ENCODE measurements at places on chromosomes 7 and 10. TPM values are rescaled to one million over a fixed set of nuclear protein-coding genes. Genes with fewer than 3 reads are reported as not detected.

DNA sequence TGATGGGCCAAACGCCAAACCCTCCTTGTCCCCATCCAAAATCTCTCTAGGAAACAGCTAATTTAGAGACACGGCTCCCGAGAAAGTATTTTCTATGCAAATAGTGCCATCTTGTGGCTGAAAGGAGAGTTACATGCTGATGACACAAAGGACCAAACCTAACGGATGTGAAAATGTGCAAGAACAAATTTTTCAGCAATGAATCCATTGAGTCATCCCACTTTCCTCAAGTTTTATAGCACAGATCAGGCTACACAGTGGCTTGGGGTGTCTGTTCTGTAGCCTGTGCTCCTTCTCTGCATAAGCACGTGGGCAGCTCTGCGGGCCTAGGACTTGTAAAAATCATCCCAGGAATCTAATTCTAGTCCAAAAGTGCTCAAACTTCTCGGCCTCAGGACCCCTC is 154.8 kb upstream of the PRR15 start:
- no peaks in the 10 kb centered on the region for H3K36me3 ChIP-seq
- H3K4me3 ChIP-seq: no peak overlapping the region
- DNase-seq: no peak
- H3K27ac ChIP-seq: no peak overlapping the region
- peaks cover 29% of the 10 kb centered on the region for H3K4me1 ChIP-seq

DNA sequence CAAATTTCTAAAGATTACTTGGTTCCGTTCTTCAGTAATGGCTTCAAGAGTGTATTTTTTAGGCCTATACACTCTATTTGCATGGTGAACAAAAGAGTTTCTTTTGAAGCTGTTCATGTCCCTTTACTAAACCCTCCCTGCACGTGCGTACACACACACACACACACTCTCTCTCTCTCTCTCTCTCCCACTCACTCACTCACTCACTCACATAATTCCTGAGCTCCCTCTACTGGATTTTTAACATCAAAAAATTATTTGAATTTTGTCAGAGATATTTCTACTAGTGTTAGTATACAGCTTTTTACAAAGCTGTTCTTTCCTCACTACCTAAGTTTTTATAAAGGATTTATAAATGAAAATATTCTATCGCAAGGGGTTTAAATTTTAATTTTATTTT is 85.9 kb downstream of the UBE3C start:
- H3K4me3 ChIP-seq: no peak overlapping the region
- no peak overlapping the region for H3K27ac ChIP-seq
- no peaks in the 10 kb centered on the region for H3K4me1 ChIP-seq
- peaks cover 52% of the 10 kb centered on the region for H3K36me3 ChIP-seq

GRCh38 chr7:151665368-151665767 is 145.7 kb upstream of the RHEB start:
- no peak for DNase-seq
- no peaks in the 10 kb centered on the region for H3K27me3 ChIP-seq
- H3K36me3 ChIP-seq: peaks cover 19% of the 10 kb centered on the region
- H3K4me3 ChIP-seq: no peak overlapping the region

DNA sequence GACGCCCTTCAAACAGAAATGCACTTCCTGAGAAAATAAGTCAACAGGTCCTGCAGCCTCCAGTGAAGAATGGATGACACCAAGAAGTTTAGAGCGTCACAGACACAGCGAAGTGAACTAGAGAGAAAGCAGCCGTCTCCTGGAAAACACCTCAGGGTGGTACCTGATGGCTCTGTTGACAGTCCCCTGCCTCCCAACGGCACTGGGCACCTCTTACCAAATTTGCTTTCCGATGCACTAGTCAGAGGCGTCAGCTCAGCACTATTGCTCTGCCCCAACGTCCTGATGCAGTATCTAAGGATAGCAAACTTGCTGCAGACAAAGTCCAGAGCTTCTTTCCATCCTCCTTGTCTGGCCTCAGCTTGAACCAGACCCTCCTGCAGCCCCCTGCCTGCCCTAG is 38.3 kb downstream of the SFMBT2 start:
- no peak for DNase-seq
- H3K4me3 ChIP-seq: no peak overlapping the region
- H3K4me1 ChIP-seq: no peaks in the 10 kb centered on the region
- H3K36me3 ChIP-seq: peaks cover 1% of the 10 kb centered on the region
- H3K27ac ChIP-seq: no peak overlapping the region

GRCh38 chr7:24052572-24053260 is 231.3 kb upstream of the NPY start:
- no peaks in the 10 kb centered on the region for H3K27me3 ChIP-seq
- H3K36me3 ChIP-seq: no peaks in the 10 kb centered on the region
- no peaks in the 10 kb centered on the region for H3K4me1 ChIP-seq
- no peak overlapping the region for H3K4me3 ChIP-seq

The NUTM2E gene
- polyA plus RNA-seq: 0.09 TPM

GRCh38 chr7:95690367-95690947 is 81.9 kb upstream of the DYNC1I1 start:
- no peaks in the 10 kb centered on the region for H3K4me1 ChIP-seq
- peak; percentile 56 for DNase-seq
- no peaks in the 10 kb centered on the region for H3K36me3 ChIP-seq
- no peak overlapping the region for H3K4me3 ChIP-seq
- H3K27me3 ChIP-seq: no peaks in the 10 kb centered on the region
- no peak overlapping the region for H3K27ac ChIP-seq

DNA sequence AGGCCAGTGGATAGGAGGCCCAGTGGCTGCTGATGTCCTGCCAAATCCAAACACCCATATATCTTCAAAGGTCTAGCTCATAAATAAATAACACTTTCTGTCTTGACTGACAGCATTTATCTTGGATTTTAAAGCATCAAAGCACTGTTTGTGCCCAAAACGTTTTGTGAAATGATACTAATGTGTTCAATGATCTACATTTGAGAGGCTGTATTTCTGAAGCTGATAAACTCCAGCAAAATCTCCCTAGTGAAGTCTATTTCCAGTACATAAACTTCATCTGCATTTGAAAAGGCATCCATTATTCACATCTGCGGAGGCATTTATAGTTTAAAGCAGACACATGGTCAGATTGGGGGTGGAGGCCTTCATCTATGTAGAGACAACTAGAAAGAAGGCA is 276.3 kb downstream of the HPSE2 start:
- no peaks in the 10 kb centered on the region for H3K36me3 ChIP-seq
- no peak overlapping the region for H3K4me3 ChIP-seq
- no peak for DNase-seq
- no peaks in the 10 kb centered on the region for H3K4me1 ChIP-seq
- no peak overlapping the region for H3K27ac ChIP-seq
- no peaks in the 10 kb centered on the region for H3K27me3 ChIP-seq

DNA sequence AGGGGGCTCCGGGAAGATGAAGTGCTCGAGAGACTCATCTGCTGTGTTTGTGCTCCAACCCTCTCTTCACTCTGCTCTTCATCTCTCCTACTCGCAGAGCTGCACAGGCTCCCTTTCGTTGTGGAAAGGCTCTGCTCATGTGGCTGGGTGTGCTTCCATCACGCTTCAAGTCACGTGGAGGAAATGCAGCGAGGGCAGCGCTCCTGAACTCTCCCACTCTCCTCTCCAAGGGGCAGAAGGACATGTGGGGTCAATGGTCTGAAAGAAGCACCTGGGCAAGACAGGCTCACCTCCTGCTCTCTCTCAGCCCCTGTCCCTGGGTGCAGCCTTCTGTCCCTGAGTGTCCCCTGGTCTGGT is 72.6 kb downstream of the USP6NL start:
- no peaks in the 10 kb centered on the region for H3K36me3 ChIP-seq
- no peak overlapping the region for H3K27ac ChIP-seq
- no peak overlapping the region for H3K4me3 ChIP-seq
- DNase-seq: no peak
- no peaks in the 10 kb centered on the region for H3K27me3 ChIP-seq

DNA sequence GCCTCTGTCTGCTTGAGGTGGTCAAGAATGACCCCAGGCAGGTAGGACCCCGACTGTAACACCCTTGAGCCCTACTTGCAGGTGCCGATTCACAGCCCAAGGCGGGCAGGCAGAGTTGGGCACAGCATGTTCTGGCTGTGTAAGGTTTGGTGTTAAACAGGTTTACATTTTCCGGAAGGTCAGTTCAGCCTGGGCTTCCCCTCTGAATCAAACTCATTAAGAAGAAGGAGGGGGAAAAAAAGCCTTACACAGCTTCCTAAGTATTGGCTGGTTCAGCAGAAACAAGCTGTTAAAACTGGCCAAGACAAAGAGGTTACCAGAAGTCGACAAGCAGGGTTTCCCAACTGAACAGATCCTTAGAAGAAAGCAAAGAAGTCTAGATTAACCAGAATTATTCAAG is 132.7 kb downstream of the PRPF18 start:
- H3K27me3 ChIP-seq: no peaks in the 10 kb centered on the region
- no peak overlapping the region for H3K4me3 ChIP-seq
- DNase-seq: no peak
- no peaks in the 10 kb centered on the region for H3K36me3 ChIP-seq
- peaks cover 6% of the 10 kb centered on the region for H3K4me1 ChIP-seq

- no peaks in the 10 kb centered on the region for H3K36me3 ChIP-seq
- DNase-seq: peak; percentile 77
- peak overlapping the region; percentile 51 for H3K27ac ChIP-seq
- H3K4me1 ChIP-seq: peaks cover 21% of the 10 kb centered on the region
- no peak overlapping the region for H3K4me3 ChIP-seq
- no peaks in the 10 kb centered on the region for H3K27me3 ChIP-seq
Observed at GRCh38 chr7:98352621-98353020, 48.3 kb downstream of the BAIAP2L1 start.

- no peak for DNase-seq
- H3K4me1 ChIP-seq: peaks cover 5% of the 10 kb centered on the region
- no peaks in the 10 kb centered on the region for H3K36me3 ChIP-seq
- no peak overlapping the region for H3K27ac ChIP-seq
- H3K4me3 ChIP-seq: no peak overlapping the region
Observed at GRCh38 chr10:115996031-115996430, 277.0 kb downstream of the GFRA1 start.

DNA sequence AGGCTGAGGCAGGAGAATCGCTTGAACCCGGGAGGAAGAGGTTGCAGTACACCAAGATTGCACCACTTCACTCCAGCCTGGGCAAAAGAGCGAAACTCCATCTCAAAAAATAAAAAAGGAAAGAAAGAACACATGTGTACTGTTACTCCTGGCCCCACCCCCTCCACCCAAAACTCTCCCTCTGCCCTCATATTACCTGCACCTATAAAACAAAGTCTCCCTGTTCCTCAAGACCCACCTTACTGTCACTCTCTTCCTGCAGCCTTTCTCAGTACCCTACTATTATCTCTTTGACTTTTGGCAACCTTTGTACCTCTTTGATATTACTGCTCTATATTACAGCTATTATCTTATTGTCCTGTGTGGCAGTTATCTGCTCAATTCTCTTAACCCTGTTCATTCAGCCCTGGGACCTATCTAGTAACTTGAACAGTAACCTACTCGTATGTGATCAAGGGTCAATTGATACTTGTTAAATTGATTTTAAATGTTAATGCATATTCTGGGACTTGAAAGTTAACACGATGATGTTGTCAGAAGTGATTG is 68.5 kb upstream of the CAPZA2 start:
- H3K4me3 ChIP-seq: no peak overlapping the region
- H3K27me3 ChIP-seq: no peaks in the 10 kb centered on the region
- no peaks in the 10 kb centered on the region for H3K36me3 ChIP-seq
- H3K27ac ChIP-seq: peak overlapping the region; percentile 52
- DNase-seq: peak; percentile 81

DNA sequence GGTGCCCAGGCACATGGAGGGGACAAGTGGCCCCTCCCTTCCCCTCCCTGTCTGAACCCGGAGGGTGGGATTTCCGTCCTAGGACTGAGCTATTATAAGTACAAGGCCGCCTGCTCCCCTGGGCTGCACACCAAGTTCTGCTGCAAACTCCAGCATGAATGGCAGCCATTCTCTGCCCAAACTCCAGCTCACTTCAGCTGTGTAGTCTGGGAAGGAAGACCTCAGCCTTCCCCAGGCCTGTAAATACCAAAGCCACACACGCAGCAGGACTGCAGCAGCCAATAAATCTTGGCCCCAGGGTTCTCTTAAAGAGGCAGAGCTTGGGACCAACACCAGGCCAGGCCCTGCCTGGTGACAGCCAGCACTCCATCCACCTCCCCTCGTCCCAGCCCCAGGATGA is 291.3 kb upstream of the ZMIZ1 start:
- H3K36me3 ChIP-seq: no peaks in the 10 kb centered on the region
- no peaks in the 10 kb centered on the region for H3K27me3 ChIP-seq
- peaks cover 11% of the 10 kb centered on the region for H3K4me1 ChIP-seq
- peak; percentile 32 for DNase-seq
- no peak overlapping the region for H3K4me3 ChIP-seq

DNA sequence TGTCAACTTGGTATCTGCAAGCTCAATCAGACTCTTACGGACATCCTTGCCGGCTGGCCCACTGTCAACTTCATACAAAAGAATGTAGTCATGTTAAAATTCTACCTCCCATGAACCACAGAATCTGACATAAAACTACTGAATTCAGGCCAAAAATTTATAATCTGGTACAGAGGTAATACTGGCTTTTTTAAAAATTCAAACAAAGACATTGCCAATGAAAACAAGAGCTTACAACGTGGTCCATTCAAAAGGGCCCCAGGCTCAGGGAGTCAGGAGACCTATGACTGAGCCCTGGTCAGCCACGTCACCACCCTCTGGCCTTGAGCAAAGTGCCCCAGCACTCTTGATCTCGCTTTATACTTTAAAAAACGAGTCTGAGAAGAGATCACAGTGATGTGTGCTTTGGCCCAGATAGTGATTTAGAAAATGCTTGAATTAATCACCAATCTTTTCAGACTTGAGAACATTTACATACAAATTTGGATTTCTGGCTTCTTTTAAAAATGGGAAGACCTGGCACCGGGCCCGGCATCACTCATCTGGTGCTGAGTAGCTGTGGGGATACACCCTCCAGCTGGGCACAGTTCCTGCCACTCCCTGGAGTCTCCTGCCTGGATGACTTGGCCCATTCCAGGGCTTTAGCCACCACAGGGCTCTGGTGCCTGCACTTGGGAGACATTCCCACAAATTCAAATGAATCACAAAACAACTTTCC is 94.1 kb downstream of the PIP4K2A start:
- H3K4me3 ChIP-seq: no peak overlapping the region
- peaks cover 3% of the 10 kb centered on the region for H3K4me1 ChIP-seq
- no peak for DNase-seq
- no peaks in the 10 kb centered on the region for H3K36me3 ChIP-seq
- H3K27me3 ChIP-seq: no peaks in the 10 kb centered on the region
- no peak overlapping the region for H3K27ac ChIP-seq

DNA sequence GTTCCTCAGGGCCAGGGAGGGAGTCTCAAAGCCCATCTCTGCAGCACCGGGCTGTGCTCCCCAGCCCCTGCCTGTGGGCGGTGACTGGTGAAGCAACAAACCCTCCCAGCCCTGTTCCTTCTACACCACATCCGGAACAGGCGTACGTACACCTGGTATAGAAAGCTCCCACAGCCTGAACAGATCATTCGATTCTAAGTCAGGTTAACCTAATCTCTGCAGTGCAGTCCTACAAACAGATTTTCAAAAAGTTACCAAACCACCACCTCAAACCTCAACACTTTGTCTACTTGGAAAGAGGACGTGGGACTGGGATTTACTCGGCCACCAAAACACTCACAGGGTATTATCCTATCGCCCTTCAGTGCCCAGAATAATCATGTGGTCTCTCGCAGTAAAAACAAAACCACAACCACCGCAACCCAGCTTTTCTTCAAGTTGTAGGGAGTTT is 238.4 kb downstream of the DIP2C start:
- no peaks in the 10 kb centered on the region for H3K27me3 ChIP-seq
- H3K27ac ChIP-seq: no peak overlapping the region
- no peak overlapping the region for H3K4me3 ChIP-seq

Measured in large intestine (tissue), 12 donors.